Activated T-cell treated with anti-CD3 and anti-CD28 coated beads, Interleukin-2, amount 50 U/mL, for 72 hours (primary cell): ENCODE measurements at places on chromosomes 16 and 17. TPM values are rescaled to one million over a fixed set of nuclear protein-coding genes. Genes with fewer than 3 reads are reported as not detected.

Gene HOXB3
- 2.9 TPM for total RNA-seq

Gene SHCBP1
- 37.1 TPM for total RNA-seq

Gene NPIPB6
- total RNA-seq = 3.9 TPM

Gene CTRB2
- total RNA-seq = not detected

Gene DUXB
- not detected for total RNA-seq
